ENCODE measurements at places on chromosomes 6 and 20.

GRCh38 chr20:48656137-48656536 lies 171.7 kb downstream of the PREX1 start:
- DNase-seq = no peak

GRCh38 chr6:161066511-161066910 lies 74.9 kb downstream of the MAP3K4 start:
- no peak for DNase-seq

- DNase-seq = no peak
These were observed 326.9 kb downstream of the UBE3D start for GRCh38 chr6:82738773-82739172.

GRCh38 chr20:55961376-55962330 lies 43.7 kb downstream of the CBLN4 start:
- no peak for DNase-seq

- DNase-seq = no peak
These were observed 1.5 kb downstream of the WDR27 start for GRCh38 chr6:169700296-169700695.

DNA sequence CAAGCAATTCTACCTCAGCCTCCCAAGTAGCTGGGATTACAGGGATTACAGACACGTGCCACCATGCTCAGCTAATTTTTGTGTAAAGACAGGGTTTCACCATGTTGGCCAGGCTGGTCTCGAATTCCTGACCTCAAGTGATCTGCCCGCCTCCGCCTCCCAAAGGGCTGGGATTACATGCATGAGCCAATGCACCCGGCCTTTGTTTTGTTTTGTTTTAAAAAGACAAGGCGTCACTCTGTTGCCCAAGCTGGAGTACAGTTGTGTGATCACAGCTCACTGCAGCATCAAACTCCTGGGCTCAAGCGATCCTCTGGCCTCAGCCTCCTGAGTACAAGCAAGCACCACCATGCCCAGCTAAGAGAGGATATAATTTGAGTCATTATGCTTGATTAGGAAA lies 5.4 kb downstream of the SERINC3 start:
- no peak for DNase-seq

- DNase-seq = no peak
These were observed 137.9 kb downstream of the DLL1 start for GRCh38 chr6:170152989-170153388.

DNA sequence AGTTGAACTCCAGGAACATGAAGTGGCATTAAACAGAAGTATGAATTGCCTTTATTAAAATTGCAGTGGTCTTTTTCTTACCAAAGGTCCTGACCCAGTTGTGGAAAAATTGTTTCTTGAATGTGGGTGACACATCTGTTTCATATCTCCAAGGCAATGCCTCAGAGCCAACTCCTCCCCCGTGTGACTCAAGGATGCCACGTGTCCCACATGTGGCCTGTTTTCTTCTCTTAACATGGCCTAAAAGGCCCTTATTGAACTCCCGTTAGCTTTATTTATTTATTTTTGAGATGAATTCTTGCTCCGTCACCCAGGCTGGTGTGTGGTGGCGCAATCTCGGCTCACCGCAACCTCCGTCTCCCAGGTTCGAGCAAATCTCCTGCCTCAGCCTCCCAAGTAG lies 128.4 kb upstream of the ESR1 start:
- DNase-seq = no peak

DNA sequence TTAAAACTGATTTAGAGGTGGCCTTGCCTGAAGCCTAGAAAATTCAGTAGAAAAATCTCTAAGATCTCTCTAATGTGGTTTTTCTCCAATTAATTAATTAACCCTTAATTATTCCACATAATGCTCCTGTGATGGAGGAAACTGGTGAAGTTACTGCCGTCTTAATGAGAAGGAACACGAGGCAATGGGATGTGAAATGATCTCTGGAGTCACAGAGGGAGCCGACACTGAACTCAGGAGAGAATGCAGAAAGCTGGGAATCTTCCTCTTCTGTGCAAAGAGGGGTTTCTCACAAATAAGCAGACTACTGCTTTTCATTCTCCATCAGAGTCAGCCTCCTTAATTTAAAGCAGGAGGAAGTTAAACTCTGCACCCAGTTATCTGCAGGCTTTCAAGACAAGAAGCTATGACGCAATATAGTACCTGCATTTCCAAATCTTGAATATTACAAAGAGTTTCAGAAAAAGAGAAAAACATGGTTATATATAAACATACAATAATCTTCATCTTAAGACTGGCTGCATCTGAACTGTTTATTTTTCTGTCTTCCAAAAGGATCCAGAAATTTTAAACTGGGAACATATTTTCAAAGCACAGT lies 18.1 kb upstream of the SNRPB2 start:
- no peak for DNase-seq

DNA sequence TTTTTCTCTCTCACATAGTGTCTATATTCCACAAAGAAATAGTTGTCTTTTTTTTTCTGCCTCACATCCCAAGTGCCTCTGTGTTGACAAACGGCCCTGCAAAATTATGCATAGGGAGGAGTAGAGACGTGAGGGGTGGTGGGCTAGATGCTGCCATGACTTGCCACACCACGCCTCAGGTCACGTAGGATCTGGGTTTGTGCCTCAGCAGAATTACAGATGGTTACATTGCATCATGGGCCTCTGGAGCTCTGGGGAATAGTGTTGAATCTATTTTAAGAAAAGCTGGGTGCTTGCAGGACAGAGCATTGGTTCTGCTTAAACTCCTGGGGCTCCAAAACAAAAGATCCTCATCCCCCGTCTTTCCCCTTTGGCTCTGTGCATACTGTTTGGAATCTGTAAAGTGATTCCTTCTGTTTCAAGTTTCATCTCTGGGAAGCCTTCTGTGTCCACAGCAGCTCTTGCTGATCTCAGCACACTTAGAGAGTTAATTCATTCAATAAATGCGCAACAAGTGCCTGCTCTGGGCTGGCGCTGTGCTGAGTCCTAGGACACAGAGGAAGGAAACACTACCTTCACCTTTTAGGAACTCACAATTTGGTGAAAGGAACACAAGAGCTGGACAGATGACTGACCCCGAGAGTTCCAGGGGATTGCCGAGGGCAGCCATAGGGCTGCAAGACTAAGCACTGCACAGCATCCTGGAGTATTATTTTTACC lies 2.4 kb downstream of the FANCE start:
- DNase-seq = no peak

Measured in skeletal muscle cell (primary cell).